ENCODE measurements at places on chromosomes 16 and 17.

GRCh38 chr17:80122026-80122575 is 20.7 kb downstream of the GAA start:
- no peak for DNase-seq

GRCh38 chr16:83819361-83819760 is 11.6 kb downstream of the HSBP1 start:
- DNase-seq, result no peak

DNA sequence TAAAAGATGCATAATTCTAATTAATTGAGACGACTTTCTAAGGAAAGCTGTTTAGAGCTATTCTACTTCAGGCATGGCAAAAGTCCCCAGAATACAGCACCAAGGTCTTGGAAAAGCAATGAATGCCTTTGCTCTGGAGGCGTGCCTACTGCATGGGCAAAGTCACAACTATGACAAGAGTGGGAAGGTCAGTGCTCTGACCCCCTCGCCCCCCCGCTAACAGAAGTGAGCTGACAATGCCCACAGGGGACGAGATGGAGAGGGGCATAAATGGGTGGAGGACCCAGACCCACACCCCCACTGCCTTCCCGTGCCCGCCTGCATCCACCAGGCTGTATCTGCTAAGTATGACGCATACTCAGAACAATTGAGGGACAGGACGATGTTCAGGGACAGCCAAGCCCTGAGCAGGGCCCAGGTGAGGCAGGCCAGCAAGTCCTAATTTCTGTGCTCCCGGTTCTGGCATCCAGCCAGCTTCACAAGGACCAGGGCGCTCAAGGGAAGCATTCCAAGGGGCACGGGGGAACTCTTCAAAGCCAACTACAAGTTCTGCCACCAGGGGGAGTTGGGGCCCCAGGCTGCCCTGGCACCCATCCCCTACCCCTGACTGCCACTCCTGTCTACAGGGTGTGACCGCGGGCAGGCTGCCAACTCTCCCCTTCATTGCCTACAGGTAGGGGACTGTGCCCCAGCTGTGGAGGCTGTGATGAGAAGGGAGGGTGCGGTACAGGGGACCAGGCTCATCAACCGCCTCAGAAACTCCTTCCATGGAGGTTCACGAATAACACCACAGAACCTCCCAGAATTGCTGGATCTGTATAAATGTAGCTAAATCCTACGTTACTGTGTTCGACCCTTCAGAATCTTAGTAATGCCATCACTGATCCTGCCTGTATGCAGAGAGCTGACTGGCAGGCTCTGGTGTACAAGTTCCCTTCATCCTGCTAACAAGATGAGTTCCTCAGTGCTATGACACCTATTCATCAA is 20.8 kb downstream of the NPRL3 start:
- DNase-seq, result peak; percentile 58

GRCh38 chr16:69017036-69017783 is 88.2 kb upstream of the HAS3 start:
- no peak for DNase-seq

DNA sequence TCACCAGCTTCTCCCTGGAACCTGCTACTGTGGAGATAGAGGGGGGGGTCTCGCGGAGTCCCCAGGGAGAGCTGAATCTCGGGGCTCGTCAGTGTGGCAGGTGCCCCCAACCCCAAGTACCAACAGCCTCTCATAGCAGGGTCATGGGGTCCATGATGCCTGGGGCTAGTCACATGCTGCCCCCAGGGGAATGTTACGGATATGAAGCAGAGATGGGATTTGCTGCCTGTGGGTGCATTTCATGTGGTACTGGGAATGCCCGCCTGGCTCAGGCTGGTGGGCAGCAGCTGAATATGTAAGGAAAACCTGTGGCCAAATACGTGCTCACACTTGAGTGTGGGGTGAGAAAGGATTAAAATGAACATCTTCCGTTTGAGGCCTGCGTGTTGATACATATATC is 49.4 kb downstream of the MEAK7 start:
- DNase-seq, result no peak

GRCh38 chr17:80523054-80523744 is 21.4 kb upstream of the RPTOR start:
- no peak for DNase-seq

GRCh38 chr17:77189148-77189547 is 48.4 kb downstream of the SEC14L1 start:
- no peak for DNase-seq

DNA sequence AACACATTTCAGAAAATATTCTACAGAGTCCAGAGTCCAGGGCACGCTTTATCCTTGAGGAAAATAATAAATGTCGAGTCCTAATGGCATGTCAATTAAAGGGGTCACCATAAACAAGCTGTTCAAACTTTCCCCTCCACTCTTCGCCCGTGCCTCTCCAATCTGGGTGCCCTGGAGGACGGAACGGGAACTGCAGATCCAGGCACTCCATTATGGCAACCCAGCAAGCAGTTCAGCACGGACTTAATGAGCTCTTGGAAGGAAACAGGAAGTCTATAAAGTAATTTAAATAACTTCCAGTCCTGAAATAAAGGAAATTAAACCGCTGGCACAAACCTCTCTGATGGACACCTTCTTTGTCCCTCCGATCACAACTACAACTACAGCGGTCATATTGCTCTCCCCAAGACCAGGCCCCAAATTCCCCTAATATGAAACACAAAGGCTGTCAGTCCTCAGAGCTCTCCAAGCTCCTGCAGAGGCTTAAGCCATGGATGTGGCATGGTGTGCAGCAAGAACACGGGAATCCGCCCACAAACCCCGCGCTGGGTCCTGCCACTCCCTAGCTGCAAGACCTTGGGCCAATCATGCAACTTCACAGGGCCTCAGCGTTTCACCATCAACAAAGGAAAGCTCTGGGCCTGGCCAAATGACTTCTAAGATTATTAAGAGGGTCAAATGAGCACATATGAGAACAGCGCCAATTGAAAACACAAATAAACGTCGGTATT is 52.6 kb downstream of the ZFHX3 start:
- DNase-seq, result no peak

- no peak for DNase-seq
Observed at GRCh38 chr16:86509759-86510464, 415 bp upstream of the FOXF1 start.

DNA sequence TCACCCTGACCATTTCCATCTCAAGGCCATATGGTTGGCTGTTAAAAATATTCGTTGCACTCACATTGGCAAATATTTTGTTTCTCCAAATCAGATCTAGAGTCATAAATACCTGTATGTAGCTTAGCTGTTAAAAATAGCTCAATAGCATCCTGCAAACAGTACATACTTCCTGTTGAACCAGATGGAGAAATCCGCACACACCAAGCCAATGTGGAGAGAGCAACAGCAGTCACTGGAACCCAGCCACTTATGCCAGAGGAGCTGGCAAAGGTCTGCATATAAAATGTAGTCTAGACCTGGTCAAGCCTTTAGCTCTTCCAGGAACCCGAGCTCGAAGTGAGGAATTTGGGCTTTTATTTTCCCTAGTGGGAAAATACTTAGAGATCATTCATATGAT is 146.4 kb upstream of the KCNJ16 start:
- no peak for DNase-seq

Measured in pancreas (tissue), 10 donors.